Uterus (tissue), 4 donors: ENCODE measurements at places on chromosomes 11 and 22. TPM values are rescaled to one million over a fixed set of nuclear protein-coding genes. Genes with fewer than 3 reads are reported as not detected.
A peak's percentile ranks its signal among the peaks of the same experiment; 100 is the strongest.

The MEI1 gene
- not detected for total RNA-seq

The POU2F3 gene
- total RNA-seq, result not detected

The GGT5 gene
- total RNA-seq, result 4.1 TPM

The BTG4 gene
- total RNA-seq, result not detected

The SLC36A4 gene
- 24.5 TPM for total RNA-seq

- H3K4me1 ChIP-seq, result no peaks in the 10 kb centered on the region
- peak; percentile 46 for DNase-seq
- no peaks in the 10 kb centered on the region for H3K36me3 ChIP-seq
- H3K27ac ChIP-seq, result no peak overlapping the region
- H3K27me3 ChIP-seq, result no peaks in the 10 kb centered on the region
These were observed 47.5 kb downstream of the MEI1 start for GRCh38 chr22:41746567-41747400.

GRCh38 chr11:35311331-35311730, 108.0 kb downstream of the SLC1A2 start:
- DNase-seq, result no peak
- no peaks in the 10 kb centered on the region for H3K27me3 ChIP-seq
- H3K4me3 ChIP-seq, result no peak overlapping the region

- no peak overlapping the region for H3K4me3 ChIP-seq
- no peaks in the 10 kb centered on the region for H3K27me3 ChIP-seq
- H3K36me3 ChIP-seq, result no peaks in the 10 kb centered on the region
- H3K27ac ChIP-seq, result no peak overlapping the region
- H3K4me1 ChIP-seq, result no peaks in the 10 kb centered on the region
- DNase-seq, result no peak
These were observed 535.4 kb downstream of the RAB38 start for GRCh38 chr11:87639753-87640364.

DNA sequence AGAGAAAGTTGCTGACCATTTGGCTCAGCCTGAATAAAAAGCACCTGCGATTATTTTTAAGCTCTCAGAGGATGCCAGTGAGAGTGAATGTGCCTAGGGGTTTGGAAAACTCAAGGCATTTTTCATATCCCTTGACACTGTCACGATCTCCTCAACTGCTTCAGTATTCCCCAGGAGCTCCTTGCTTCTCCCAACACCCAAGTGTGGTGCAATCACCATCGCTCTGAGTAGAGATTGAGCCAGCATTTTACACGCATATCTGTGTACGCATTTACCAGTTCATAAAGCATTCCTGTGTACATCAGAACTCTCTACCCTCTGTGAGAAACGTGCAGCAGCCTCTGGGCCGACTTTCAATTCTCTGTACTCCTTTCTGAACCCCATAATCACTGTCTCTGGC, 1.3 kb downstream of the SRRD start:
- DNase-seq, result no peak
- no peaks in the 10 kb centered on the region for H3K27me3 ChIP-seq
- no peak overlapping the region for H3K27ac ChIP-seq

DNA sequence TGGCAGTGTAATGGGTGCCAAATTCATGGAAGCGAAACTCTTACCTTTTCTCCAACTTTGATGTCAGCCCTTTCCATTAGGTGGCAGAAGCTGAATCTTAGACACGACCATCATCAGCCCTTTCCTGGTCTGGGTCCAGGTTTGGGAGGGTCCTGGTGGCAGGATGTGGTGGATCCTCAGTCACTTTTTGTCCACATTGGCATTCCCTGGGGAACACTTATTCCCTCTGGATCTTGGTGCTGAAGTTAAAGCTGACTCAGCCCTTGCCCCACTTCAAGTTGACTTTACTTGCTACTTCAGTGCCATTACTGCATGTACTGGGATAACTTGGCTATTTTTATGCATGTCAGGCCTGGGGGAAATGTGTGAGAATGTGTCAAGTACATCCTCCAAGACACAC, 16.6 kb upstream of the NTM start:
- no peaks in the 10 kb centered on the region for H3K4me1 ChIP-seq
- H3K36me3 ChIP-seq, result no peaks in the 10 kb centered on the region
- no peak for DNase-seq
- no peak overlapping the region for H3K4me3 ChIP-seq

- H3K27ac ChIP-seq, result no peak overlapping the region
- H3K36me3 ChIP-seq, result no peaks in the 10 kb centered on the region
- no peak overlapping the region for H3K4me3 ChIP-seq
- no peak for DNase-seq
- H3K27me3 ChIP-seq, result peaks cover 5% of the 10 kb centered on the region
These were observed 5.7 kb upstream of the MMP20 start for GRCh38 chr11:102630598-102631448.

GRCh38 chr11:61333550-61334433, 764 bp downstream of the TKFC start:
- no peaks in the 10 kb centered on the region for H3K27me3 ChIP-seq
- no peaks in the 10 kb centered on the region for H3K36me3 ChIP-seq
- peak overlapping the region; percentile 67 for H3K4me3 ChIP-seq

- H3K36me3 ChIP-seq, result no peaks in the 10 kb centered on the region
- H3K27ac ChIP-seq, result peak overlapping the region; percentile 87
- no peak overlapping the region for H3K4me3 ChIP-seq
- H3K27me3 ChIP-seq, result no peaks in the 10 kb centered on the region
- H3K4me1 ChIP-seq, result peaks cover 6% of the 10 kb centered on the region
These were observed 46.1 kb upstream of the BLID start for GRCh38 chr11:122162095-122162494.

GRCh38 chr11:95715777-95716241, 73.8 kb downstream of the FAM76B start:
- no peaks in the 10 kb centered on the region for H3K27me3 ChIP-seq
- H3K36me3 ChIP-seq, result no peaks in the 10 kb centered on the region
- DNase-seq, result no peak
- H3K27ac ChIP-seq, result no peak overlapping the region
- H3K4me3 ChIP-seq, result no peak overlapping the region
- H3K4me1 ChIP-seq, result no peaks in the 10 kb centered on the region

- no peak overlapping the region for H3K4me3 ChIP-seq
- DNase-seq, result no peak
- no peaks in the 10 kb centered on the region for H3K27me3 ChIP-seq
- no peaks in the 10 kb centered on the region for H3K36me3 ChIP-seq
These were observed 238.5 kb downstream of the METTL15 start for GRCh38 chr11:28346721-28347120.
